Activated CD4-positive, alpha-beta T cell treated with anti-CD3 and anti-CD28 coated beads for 48 hours (primary cell): ENCODE measurements at places on chromosomes 7 and 10.

GRCh38 chr7:109699661-109700060 lies 1130.0 kb downstream of the DNAJB9 start:
- DNase-seq = no peak

GRCh38 chr7:77800730-77801129 lies 2.2 kb downstream of the PHTF2 start:
- no peak for DNase-seq

DNA sequence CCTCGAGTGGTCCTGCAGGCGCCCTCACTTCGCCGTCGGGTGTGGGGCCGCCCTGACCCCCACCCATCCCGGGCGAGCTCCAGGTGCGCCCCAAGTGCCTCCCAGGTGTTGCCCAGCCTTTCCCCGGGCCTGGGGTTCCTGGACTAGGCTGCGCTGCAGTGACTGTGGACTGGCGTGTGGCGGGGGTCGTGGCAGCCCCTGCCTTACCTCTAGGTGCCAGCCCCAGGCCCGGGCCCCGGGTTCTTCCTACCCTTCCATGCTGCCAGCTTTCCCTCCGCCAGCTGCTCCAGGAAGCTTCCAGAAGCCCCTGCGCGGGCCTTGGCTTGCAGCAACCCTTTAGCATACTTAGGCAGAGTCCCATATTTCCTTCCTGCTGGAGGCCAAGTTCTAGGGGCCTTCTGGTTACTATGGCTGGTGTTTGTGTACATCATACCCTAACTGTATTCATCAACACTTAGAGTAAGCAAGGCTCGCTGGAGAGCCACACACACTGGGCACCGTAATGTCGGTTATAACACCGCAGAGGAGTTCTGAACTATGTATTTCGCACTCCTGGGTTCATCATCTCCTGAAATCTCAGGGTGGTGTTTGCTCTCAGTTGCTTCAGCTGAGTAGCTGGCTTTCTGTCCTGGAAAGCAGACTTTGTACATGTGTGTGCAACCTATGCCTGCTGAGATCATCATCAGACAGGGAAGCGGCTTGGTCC lies 471 bp downstream of the MGMT start:
- no peak for DNase-seq

DNA sequence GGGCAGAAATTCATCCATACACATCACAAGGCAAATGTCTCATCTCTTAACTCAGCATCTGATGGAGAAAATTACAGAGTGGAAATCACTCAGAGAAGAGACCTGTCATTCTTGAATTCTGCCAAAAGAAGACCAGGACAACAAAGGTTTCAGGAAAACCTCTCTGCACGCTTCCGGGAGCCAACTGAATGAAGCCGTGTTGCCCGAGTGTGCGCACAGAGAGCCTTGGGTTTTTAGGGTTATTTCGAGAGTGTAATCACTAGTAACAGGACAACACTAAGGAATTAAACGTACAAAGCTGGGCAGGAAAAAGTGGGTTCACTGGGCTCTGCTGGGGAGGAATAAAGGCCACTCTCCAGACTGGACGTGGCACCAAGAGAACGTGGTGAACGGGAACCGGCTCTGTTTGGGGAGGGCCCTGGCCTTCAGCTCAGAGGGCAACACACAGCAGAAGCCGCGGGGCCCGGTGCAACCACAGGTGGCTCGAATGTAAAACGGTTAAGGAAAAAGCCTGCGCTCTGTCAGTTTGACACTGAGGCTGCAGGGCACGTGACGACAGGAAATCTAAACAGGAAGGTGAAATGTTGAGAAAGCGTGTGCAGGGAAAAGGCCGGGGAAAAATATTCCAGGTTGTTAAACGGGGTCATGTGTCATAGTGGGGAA lies 331.5 kb downstream of the DNAJB6 start:
- DNase-seq = no peak

DNA sequence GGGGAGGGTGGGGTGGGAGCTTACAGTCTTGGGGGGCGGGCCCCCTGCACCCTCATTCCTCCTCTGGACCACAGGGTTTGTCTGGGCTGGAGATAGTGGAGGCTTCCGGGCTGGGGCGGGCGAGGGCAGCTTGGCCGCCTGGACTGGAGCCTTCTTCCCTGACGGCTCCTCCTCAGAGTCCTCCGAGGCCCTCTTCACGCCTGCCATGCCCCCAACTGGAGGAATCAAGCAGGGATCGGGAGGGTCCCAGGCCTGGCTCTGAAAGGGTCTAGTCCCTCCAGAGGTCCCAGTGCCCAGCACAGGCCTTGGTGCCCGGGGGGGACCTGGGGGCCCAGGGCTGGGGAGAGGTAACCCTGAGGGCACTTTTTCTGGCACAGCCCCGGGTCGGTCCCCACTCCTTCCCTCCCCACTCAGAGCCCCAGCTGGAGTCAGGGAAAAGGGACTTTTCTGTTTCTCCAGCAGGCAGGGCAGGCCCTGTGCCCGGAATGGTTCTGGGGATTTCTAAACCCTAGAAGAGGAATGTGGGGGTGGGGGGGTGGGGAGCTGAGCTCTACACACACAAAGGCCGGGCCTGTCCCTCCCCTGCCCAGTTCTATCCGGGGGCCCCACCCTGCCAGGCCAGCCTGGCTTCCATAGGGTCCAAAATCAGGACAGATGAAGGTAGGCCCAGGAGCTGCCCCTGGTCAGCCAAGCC lies 11.6 kb downstream of the MICALL2 start:
- no peak for DNase-seq

- no peak for DNase-seq
These were observed 290.6 kb downstream of the KCNMA1 start for GRCh38 chr10:77347052-77347451.

DNA sequence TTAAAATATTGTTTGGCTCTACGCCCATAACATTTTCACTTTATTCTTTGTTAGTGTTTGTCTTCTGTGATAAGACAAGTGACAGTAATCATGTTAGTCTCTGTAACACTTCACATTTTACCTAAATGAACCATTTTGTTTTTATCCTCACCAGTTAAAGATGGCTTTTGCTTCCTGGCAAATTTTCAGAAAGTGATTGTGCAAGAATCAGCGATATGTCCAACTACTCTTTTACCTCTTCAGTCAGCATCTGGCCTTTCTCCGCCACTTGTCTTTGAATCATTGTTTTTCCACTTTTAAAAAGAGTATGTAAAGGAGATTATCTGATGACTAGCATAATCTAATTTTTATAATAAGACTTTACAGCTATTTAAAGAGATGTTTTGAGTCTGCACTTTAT lies 3.5 kb downstream of the DGKB start:
- no peak for DNase-seq

- no peak for DNase-seq
These were observed 44.9 kb downstream of the PPP1R3C start for GRCh38 chr10:91587710-91588638.

GRCh38 chr10:112278871-112279270 lies 4.3 kb upstream of the TECTB start:
- no peak for DNase-seq

GRCh38 chr7:20343941-20344340 lies 13.2 kb downstream of the ITGB8 start:
- no peak for DNase-seq

- no peak for DNase-seq
These were observed 13.2 kb upstream of the MAP3K8 start for GRCh38 chr10:30420766-30421165.

DNA sequence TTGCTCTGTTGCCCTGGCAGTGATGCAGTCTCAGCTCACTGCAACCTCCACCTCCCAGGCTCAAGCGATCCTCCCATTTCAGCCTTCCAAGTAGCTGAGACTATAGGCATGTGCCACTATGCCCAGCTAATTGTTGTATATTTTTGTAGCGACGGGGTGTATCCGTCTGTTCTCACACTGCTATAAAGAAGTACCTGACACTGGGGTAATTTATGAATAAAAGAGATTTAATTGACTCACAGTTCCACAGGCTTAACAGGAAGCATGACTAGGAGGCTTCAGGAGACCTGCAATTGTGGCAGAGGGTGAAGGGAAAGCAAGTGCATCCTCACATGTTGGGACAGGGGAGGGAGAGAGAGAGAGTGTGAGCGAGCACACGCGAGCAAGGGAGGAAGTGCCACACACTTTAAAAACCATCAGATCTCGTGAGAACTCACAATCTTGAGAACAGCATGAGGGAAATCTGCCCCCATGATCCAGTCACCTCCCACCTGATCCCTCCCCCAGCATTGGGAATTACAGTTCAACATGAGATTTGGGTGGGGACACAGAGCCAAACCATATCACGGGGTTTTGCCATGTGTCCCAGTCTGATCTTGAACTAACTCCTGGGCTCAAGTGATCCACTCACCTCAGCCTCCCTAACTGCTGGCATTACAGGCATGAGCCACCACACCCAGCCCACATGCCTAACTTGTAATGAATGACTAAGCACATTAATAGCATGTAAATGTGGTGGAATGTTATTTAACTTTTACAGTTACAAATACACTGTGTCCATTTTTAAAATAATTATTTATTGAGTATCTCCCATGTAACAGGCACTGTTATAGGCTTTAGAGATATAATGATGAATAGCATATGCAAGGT lies 65.5 kb downstream of the RALA start:
- DNase-seq = no peak

- no peak for DNase-seq
These were observed 381.6 kb downstream of the PARD3 start for GRCh38 chr10:34433241-34434076.

DNA sequence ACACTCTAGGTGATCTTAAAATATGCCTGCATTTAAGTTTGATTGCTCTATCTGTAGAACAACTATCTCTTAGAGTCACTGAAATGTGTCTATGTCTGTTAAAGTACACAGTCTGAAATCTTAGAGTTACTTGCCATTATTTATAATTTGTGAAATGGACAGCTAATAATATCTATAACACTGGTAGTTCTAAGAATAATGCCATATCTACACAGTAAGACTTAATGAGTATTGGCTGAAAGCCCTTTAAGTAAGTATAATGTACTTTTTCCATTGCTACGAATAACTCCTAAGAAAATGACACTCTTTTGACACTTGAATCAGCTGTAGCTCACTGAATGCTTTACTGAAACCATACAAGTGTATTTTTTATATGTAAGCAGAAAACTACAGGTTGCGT lies 567.4 kb upstream of the PCDH15 start:
- DNase-seq = no peak

DNA sequence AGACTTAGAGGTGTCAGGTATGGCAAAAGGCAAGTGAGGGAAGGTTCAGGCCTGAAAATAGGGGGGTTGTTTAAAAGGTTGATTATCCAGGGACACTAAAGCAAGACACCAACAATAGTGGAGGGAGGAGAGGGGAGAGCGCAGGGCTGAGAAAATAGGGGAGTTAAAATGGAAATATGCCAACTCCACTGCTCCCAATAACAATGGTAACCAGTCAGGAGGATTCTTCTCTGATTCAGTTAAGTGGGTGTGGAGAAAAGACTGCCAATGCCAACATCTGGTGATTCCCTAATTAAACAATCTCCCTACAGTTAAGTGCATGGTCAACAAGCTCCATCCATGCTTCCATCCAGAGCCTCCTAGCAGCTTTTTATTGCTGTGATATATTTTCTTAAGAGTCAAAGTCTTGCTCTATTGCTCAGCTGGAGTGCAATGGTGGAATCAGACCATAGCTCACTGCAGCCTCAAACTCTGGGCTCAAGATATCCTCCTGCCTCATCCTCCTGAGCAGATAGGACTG lies 183.3 kb downstream of the JAZF1 start:
- DNase-seq = no peak

- DNase-seq = peak; percentile 71
These were observed 217.5 kb downstream of the SFMBT2 start for GRCh38 chr10:7193369-7193768.

- DNase-seq = no peak
These were observed 13.2 kb upstream of the UNCX start for GRCh38 chr7:1219498-1219897.
